ENCODE measurements at places on chromosomes 1 and 21.

DNA sequence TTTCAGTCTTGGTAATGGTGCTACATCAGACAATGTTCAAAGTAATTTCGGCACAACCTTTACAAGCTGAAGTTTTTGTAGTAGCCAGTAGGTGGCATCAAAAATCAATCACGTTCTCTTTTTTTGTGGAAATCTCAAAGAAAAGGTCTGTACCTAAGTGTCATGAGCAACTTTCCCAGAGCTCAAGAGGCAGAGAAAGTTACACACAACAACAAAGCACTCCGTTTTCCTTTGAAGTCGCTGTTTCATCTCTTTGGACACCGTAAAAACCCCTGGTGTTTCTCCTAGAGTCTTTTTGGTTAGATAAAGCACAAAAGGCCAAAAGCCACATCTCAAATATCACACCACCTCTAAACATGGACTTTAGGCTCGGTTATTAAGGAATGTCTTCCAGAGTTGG lies 131.6 kb downstream of the LHX8 start:
- no peak for DNase-seq

DNA sequence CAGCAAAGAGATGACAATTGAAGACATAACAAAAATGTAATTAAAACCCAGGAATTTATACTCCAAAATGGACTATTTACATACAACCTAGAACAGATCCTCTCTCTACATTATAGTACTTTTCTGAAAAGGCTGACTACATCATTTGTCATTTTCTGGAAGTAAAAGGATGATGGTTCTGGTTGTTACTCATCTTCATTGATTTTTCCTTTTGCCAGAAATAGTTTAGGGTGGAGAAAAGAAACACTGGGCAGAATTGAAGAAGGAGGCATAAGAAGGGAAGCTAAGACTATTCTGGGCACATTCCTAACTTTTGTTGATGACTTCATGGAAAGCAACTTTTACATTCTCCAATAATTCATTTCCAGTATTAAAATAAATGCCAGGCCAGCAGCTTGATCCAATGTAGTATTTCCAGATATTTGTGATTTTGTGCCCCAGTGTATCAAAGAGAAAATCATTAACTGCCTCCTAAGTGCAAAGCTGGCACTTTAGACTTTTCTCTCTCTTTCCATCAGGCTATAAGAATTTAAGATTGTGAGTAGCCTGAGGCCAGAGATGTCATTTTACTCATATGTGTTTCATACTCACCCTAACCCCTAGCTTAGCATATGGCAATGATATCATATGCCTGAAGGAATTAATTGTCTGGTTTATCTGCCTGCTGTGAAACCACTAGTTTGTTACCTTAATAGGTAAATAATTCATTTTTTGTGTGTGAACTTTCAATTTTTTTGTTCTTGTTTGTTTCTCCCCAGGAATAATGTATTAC lies 369.5 kb upstream of the LYPLAL1 start:
- DNase-seq, result no peak

DNA sequence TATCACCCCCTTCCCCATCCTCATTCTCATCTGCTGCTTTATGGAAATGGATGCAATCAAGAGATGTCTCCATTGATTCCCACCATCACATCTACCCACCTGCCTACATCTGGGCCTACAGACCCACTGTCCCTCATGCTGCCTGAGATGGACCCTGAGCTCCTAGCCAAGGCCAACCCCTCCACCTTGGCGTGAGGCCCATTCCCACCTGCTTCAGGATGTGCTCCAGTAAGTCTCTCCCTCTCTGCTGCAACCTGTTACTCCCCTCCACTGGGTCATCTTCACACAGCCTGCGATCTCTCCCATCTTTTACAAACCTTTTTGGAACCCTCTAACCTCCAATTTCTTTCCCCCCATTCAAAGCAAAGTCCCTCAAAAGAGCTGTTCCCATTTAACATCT lies 4.5 kb upstream of the GALE start:
- DNase-seq, result no peak

DNA sequence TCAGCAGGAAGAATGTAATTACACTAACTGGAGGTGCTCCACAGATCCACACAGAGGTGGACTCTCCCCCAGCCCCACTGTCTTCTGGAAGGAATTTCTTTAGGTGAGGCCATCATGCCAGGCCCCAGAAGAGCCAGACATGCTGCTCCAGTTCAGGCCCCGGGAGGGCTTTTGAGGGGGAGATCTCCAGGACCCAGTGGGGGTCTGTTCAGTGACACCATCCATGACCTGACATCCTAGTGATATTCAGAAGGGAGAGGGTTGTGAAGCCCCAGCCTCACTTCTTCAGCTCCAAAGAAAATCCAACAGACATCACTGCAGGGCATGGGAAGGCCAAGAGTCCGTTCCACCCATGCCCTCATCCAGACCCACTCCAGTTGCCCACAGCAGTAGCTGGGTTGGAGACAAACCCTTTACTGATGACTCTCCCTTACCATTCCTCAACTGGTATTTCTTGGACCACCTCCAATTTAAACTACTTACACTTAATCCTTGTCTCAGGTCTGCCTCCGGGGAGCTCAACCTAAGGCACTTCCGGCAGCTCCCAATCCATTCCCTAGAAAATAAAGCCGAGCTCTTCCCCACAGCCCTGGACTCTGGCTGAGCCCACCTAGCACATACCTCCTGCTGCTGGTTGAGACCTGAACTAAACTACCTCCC lies 39.2 kb downstream of the CSMD2 start:
- no peak for DNase-seq

DNA sequence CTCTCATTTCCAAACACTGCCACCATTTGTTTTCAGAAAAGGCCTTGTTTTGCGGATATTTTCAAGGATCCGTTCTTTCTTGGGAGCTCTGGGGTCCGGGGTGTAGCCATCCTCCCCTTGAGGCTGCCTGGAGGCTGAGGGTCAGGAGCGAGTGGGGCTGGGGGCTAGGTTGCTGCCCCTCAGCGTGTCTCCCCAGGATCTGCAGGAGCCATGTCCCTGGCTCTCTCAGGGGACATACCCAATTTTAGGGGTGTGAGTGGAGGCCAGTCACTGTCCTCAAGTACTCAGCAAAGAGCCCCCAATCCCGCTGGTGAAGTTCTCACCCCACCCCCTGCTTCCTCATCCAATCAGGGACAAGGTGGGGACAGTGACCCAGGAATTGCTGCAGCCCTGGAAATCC lies 15.0 kb upstream of the PRDM16 start:
- DNase-seq, result no peak

DNA sequence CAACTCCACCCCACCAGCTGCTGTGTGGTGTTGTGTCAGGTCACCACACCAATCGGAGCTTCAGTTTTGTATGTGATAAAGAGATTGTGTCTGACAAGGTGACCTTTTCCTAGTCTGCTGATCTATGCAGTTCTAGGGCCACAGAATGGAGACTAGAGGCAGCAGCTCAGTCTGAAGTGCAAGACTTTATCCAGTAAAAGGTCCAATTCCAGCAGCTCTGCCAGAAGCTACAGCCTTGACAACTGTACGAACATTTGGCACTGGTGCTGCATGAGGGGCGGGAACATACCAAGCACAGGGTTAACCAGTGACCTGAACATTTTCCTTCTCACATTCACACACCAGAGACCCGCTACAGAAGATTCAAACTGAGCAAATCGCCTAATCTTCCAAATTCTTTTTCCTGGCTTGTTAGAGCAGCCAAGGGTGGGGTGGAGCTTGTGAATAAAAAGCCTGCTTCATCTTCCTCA lies 9.3 kb downstream of the FMO1 start:
- no peak for DNase-seq

DNA sequence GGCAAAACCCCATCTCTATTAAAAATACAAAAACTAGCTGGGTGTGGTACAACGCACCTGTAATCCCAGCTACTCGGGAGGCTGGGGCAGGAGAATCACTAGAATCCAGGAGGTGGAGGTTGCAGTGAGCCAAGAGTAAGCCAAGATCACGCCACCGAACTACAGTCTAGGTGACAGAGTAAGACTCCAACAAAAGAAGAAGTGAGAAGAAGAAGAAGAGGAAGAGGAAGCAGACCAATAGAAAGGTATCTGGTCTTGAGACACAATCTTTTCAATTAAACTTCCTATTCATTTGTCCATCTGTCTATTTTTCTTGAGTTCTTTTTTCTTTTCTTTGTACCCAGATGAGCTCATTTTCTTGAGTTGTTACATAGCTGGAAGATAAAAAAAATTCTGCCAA lies 55.7 kb upstream of the ACADM start:
- DNase-seq, result no peak

DNA sequence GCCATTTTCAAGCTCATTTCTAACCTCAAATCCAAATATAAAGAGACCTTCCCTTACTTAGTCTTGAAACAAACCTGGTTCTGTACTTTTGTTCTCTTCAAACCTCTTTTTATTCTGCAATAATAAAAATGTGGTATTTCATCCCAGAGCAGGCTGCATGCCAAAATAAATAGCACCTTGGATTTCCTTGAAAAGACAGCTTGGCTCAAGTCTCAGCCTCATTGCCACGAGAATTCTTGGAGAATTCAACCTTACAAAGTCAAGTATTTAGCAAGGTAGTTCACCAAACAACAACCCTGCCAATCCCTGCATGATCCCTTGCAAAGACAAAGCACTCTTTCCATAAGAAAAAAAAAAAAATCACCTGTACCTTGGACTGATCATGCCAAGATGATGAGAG lies 33.8 kb downstream of the KANK4 start:
- DNase-seq, result no peak

GRCh38 chr1:43274125-43274803 lies 4.5 kb downstream of the TMEM125 start:
- DNase-seq, result no peak

DNA sequence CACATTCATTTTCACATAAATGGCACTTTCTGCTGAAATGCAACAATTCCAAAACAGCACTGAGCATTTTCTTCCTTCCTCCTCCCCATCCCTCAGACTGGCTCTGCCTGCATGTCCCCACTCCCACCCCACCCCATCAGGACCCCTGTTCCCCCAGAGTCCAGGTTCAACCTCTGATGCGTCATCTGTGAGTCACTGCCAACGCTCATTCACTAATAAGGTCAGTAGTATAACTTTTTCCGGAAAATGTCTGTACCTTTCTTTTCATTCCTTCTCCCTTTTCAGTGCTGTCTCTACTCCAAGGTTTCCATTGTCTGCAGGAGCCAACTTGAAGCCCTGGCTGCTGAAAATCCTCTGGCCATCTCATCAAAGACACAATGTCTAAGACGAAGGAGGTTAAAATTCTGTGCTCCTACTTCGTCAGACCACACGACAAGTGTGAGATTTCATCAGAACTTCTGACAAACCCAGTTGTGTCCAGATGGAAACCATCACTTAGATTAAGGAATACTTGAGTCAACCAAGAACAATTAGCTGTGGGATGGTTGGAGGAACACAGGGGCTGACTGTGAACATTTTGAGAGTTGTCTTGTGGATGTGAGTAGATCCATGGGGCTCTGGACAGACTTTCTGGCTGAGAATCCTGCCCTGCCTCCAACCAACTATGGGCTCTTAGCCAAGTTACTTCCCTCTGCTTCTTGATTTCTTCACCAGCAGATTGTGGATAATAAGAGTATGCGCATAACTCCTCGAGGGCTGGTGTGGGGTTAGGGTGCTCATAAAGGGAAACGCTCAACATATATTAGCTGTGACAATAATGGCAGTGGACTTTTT lies 35.6 kb upstream of the UTS2 start:
- DNase-seq, result no peak

GRCh38 chr1:222976453-222976852 lies 161.6 kb downstream of the DISP1 start:
- no peak for DNase-seq

- no peak for DNase-seq
Observed at GRCh38 chr21:31727181-31727580, 4.7 kb downstream of the SCAF4 start.

- DNase-seq, result no peak
Observed at GRCh38 chr1:21589618-21590017, 79.5 kb downstream of the RAP1GAP start.

- no peak for DNase-seq
Observed at GRCh38 chr1:59625384-59625783, 189.4 kb upstream of the HOOK1 start.

DNA sequence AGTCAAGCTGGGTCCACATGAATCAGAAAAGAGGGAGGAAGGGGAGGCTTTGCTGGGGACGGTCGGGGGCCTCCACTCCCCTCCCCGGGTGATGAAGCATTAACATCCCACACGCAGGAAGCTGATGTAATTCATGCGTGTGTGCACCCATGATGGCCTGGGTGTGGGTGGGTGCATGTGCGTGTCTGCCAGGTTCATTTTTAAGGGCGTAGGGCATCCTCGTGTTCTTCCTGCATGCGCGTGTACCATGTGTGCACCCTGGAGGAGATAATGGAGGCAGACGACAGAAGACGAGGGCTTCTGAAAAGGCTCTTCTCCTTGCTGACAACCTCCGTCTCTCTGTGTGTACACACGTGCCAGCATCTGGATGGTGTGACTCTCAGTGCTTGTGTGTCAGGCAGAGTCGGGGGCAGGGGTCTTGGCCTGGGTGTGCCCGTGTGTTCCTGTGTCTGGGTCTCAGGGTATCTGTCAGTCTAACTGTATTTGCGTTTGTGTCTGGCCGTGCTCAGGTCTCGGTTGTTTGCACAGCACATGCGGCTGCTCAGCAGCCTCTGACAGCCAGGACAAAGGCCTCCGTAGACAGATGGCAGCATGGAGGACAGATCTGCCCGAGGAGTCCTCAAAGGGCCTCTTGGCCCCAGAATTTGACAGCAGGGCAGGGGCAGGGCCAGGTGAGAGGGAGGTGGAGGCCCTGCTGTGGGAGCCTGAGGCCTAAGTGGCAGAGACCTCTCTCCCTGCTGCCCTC lies 2.4 kb downstream of the RAP1GAP start:
- DNase-seq, result no peak

- DNase-seq, result no peak
Observed at GRCh38 chr1:110857964-110858948, 14.7 kb upstream of the CD53 start.

DNA sequence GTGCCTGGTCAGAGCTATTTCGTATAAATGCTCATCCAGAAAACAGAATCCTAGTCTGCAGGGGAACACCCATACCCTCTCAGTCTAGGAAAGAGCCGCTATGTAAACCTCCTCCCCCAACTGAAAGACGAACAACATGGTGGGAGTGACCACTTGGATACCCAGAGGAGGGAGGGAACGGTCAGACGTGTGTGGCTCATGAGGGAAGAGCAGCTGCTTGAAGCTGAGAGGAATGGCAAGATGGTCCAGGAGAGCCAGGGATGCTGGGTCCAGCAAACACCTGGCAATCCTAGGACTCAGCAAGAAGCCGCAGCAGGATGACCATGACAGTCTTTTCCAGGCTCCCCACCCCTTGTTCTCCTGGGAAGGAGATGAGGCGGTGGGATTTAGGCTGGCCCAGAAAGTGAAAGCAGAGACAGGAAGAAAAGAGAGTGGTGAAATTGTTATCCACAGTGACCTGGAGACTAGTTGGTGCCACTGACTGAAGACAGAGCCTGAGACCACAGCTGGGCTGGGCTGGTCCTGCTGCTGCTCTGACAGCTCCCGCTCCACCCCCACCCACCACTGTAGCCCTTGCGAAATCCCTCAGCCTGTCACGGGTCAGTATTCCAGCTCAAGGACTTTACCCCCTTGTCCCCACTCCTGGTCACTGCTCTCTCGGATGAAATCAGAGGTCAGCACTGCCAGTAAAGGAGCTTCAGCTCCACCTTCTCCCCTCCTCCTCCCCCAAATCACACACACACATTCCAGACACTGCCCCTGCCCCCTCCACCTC lies 3.6 kb downstream of the CERS2 start:
- DNase-seq, result peak; percentile 29

All from BE2C (cell line).